ENCODE measurements at places on chromosomes 3 and 15. TPM values are rescaled to one million over a fixed set of nuclear protein-coding genes. Genes with fewer than 3 reads are reported as not detected.

SLC28A2 gene
- not detected for total RNA-seq

DUOXA1 gene
- total RNA-seq, result not detected

IMPG2 gene
- 0.12 TPM for total RNA-seq

CAMP gene
- not detected for total RNA-seq

CHRM5 gene
- not detected for total RNA-seq

ADCY5 gene
- not detected for total RNA-seq

MGLL gene
- total RNA-seq, result 0.29 TPM

CD276 gene
- total RNA-seq, result 1.6 TPM

CHAC1 gene
- 43.9 TPM for total RNA-seq

WNT7A gene
- not detected for total RNA-seq

SGO1 gene
- 25.6 TPM for total RNA-seq

CPNE9 gene
- total RNA-seq, result not detected

AGTR1 gene
- not detected for total RNA-seq

MUSTN1 gene
- total RNA-seq, result 1.0 TPM

CPN2 gene
- not detected for total RNA-seq

ANKRD34C gene
- not detected for total RNA-seq

GRK7 gene
- not detected for total RNA-seq

PLEKHO2 gene
- 6.8 TPM for total RNA-seq

TGM4 gene
- total RNA-seq, result not detected

DNAJA4 gene
- 39.3 TPM for total RNA-seq

EFCAB12 gene
- 0.24 TPM for total RNA-seq

BBS4 gene
- 13.6 TPM for total RNA-seq

TFG gene
- total RNA-seq, result 57.8 TPM

PARP15 gene
- 8.7 TPM for total RNA-seq

SH2D7 gene
- total RNA-seq, result not detected

SAMMSON gene
- total RNA-seq, result not detected

ITIH3 gene
- not detected for total RNA-seq

SENP7 gene
- total RNA-seq, result 10.1 TPM

RTP1 gene
- total RNA-seq, result not detected

NDUFAF3 gene
- 82.0 TPM for total RNA-seq

MYH15 gene
- total RNA-seq, result 0.14 TPM

COPB2 gene
- 86.6 TPM for total RNA-seq

PSTPIP1 gene
- total RNA-seq, result 93.4 TPM

TEX55 gene
- not detected for total RNA-seq

SCAANT1 gene
- not detected for total RNA-seq

CLDN16 gene
- not detected for total RNA-seq

GJD2 gene
- total RNA-seq, result not detected

HAPLN3 gene
- 83.2 TPM for total RNA-seq

CCDC54 gene
- total RNA-seq, result not detected

MUC20 gene
- total RNA-seq, result 0.26 TPM

SEMA6D gene
- total RNA-seq, result not detected

NANOGP8 gene
- total RNA-seq, result not detected

CAND2 gene
- 2.6 TPM for total RNA-seq

CHRNA7 gene
- not detected for total RNA-seq

RETNLB gene
- total RNA-seq, result not detected

GP9 gene
- total RNA-seq, result not detected

C3orf70 gene
- 0.06 TPM for total RNA-seq

SAMD7 gene
- total RNA-seq, result not detected

FEZF2 gene
- not detected for total RNA-seq

CCDC39 gene
- not detected for total RNA-seq

TTLL13 gene
- 0.54 TPM for total RNA-seq

Data from activated naive CD8-positive, alpha-beta T cell treated with anti-CD3 and anti-CD28 coated beads for 36 hours (primary cell).